ENCODE measurements at places on chromosomes 7 and 10.

DNA sequence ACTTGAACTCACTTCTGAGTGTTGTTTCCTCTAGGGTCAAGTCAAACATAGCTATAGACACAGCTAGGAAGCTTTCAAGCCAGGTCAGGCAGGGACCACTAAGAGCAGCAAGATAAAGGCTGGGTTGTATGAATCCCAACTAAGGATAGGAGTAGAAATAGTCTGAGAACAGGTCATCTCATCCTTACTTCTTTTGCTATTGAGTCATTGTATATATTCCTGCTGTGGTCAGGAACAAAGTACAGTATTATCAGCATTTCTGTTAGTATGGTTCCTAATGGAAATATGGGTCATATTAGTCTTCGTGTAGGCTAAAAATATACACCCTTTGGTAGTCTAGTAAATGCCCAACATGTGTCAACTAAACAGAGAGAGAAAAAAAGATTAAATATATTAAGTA, 145.3 kb downstream of the BTAF1 start:
- DNase-seq, result no peak

DNA sequence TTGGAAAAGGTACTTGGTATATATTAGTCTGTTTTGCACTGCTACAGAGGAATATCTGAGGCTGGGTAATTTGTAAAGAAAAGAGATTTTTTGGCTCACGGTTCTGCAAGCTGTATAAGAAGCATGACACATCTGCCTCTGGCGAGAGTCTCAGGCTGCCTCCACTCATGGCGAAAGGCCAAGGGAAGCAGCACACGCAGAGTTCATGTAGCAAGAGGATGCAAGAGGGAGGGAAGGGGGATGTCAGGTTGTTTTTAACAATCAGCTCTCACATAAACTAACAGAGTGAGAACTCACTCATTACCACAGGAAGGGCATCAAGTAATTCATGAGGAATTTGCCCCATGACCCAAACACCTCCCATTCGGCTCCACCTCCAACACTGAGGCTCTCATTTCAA, 484.8 kb upstream of the DPP6 start:
- no peak for DNase-seq

- no peak for DNase-seq
Measured at GRCh38 chr10:109591601-109592000, 331.7 kb downstream of the XPNPEP1 start.

DNA sequence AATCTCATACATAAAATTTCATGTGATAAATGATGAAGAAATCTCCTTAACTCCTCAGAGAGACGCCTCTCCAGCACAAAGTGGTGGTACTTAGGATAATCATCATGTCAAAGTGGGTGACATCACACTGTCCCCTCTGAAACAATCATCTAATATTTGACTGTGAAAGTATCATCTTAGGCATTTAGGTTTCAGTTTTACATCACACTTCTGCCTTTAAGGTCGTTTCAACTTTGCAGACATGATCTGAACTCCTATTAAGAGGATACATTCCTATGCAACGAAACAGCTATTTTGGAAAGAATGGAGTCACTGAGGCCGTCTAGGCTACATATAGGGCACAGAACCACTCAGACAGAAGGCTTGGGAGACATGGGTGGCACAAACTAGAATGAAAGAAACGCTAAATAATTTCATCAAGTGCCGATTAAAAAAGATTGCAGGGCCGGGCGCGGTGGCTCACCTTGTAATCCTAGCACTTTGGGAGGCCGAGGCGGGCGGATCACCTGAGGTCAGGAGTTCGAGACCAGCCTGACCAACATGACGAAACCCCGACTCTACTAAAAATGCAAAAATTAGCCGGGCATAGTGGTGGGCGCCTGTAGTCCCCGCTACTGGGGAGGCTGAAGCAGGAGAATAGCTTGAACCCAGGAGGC, 2.0 kb downstream of the VOPP1 start:
- no peak for DNase-seq

GRCh38 chr7:75937958-75938786, 23.2 kb downstream of the POR start:
- no peak for DNase-seq
